AG04450 (cell line): ENCODE measurements at places on chromosomes 5 and 9.

- no peak for DNase-seq
Observed at GRCh38 chr5:5700549-5700948, 278.1 kb downstream of the ICE1 start.

- DNase-seq = no peak
Observed at GRCh38 chr9:108953983-108954574, 19.9 kb downstream of the ABITRAM start.

- DNase-seq = no peak
Observed at GRCh38 chr9:7212101-7212500, 454.3 kb downstream of the KDM4C start.

- no peak for DNase-seq
Observed at GRCh38 chr5:76771705-76772405, 47.0 kb upstream of the F2RL1 start.

DNA sequence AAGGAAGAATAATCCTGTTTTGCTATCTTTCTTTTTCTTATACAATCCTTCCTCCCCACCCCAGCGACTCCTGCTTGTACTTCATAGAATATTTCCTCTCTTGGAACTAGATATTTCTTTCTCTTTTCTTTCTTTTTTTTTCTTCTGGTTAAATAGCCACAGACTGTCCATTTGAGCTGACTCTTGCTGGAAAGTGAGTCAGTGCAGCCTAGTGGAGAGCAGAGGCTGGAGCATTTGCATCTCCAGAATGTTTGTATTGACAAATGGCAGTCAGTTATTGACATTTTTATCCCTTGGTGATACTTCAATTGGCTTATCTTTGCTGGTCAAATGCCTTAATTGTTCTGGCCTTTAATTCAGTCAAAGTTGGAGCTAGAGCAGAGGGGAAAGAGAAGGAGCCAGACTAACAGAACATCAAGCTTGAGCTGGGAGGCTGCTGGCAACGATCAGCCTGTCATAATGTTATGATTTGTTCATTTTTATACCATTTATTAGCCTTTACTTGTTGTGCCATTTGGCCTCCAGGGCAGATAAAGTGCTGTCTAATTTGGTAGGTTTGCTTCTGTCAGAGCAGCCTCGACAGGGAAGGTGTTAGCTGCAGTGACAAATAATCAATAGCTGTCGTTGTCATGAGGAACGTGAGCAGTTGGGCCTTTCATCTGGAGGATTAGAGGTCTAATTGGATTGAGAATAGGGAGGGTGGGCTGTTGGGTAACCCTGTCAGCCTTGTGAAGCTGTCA lies 69.0 kb downstream of the INVS start:
- DNase-seq = no peak

DNA sequence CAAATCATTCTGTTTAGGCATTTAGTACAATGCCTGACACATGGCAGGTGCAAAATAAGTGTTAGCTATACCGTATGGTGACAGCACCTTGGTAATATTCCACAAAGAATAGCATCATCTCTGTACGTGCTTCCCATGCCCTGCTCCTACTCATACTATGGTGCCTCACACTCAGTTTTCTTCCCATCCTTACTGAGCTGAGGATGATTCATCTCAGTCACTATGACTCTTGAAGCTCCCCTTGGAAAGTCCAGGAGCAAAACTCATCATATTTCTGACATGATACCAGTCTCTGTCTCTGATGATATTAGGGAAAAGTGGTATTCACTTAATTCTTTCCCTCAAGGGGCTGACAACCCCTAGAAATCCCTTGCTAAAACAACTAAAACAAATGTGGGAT lies 423.3 kb downstream of the EFNA5 start:
- no peak for DNase-seq

DNA sequence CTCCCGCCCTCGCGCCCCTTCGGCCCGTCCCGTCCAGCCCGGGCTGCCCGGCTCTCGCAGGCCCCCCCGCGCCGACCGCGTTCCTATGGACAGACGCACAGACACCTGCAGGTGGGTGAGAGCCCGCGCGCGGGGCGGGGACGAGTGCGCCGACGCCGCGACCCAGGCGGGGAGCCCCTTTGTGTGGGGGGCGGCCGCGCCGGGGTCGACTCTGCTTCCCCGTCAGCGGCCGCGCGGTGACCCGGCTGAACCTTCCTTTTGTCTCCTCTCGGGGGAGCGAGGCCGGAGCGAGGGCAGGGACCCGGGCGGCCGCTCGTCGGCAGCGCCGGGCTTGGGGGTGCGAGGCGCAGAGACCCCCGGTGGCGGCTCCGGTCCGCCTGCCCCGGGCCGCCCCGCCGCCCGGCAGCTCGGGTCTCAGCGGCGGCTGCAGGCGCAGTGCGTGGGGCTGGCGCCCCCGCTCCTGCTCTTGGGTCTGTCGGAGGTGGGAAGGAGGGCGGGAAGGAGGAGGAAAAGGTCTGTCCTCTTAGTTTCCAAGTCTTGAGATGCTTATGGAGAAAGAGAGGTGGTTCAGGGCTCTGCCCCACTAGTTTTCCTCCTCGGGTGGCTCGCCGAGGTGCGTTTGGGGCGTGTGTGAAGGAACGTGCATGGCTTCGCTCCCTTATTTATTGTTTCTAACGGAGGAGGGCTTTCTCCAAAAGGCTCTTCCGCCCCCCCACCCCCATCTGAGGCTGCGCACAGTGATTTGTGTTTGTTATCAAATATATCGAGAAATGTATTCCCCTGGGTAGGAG lies 576 bp downstream of the KIAA1958 start:
- DNase-seq = no peak

- no peak for DNase-seq
Observed at GRCh38 chr5:151682751-151683331, 3.9 kb downstream of the SPARC start.

DNA sequence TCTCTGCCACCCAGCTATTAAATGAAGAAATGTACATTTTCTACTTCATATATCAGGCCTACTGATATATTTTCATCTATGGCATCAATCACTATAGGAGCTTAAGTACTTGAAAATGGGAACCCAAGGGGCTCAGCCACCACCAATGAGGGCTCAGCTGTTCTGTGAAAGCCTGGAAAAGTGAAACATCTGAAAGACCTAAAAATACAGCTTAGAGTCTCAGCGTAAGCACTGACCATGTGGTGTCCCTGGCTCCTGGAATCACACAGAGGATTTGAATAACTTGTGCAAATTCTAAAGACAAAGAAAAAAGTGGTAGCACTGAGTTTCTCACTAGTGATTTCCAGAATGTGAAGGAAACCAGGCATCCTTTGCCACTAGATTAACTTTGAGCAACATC lies 64.5 kb downstream of the PTPRD start:
- DNase-seq = no peak

DNA sequence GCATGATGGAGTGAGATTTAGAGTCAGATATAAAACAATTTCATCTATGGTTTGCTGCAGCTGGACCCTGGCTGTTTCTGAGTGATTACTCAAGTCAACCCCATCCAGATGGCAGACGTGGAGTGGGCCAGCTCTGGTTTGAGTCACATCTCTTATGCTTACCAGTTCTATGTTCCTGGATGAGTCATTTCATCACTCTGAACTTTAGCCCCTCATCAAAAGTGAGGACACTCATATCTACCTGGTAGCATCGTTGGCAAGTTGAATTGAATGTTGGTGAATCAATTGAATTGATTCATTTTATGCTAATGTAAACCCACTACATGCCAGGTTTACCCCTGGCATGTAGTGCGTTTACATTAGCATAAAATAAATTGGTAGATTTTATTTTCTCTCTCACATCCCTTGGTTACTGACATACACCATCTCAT lies 176.4 kb downstream of the FGF18 start:
- DNase-seq = peak; percentile 77
